ENCODE measurements at places on chromosomes 6 and 20. TPM values are rescaled to one million over a fixed set of nuclear protein-coding genes. Genes with fewer than 3 reads are reported as not detected.

Gene ERVFRD-1
- not detected for total RNA-seq

- DNase-seq = no peak
Observed at GRCh38 chr6:31140643-31141042, 1.8 kb upstream of the PSORS1C2 start.

Gene GRM4
- total RNA-seq = 0.38 TPM

Gene THBD
- total RNA-seq = 0.19 TPM

DNA sequence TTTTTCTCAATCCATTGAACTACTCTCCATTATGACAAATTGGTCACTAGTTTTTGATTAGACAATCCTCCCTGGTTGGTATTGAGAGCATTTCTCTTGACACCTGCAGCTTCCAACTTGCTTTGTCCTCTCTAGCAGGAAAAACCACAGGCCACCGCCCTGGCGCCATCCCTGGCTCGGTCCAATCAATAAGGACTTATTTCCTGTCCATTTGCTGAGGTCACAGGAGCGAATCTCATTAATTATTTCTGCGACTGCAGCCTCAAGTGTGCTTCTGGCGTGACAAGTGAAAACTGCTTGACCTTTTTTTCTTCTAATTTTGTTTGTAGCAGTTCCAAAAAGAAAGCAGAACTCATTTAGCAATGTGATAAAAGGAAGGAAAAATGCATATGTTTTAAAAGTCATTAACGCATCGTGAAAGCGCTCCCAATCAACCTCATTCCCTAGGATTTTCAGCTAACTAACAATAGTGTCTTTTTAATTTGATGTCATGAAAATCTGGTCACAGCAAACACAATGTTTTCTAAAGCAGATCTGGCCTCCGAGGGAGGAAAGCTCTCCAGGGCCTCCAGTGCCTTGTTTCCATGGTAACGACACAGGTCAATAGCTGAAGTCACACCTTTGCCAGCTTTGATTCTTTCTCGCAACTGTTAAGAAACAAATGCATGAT is 39.0 kb upstream of the BEND3 start:
- peak; percentile 27 for DNase-seq

Gene CAP2
- total RNA-seq = 15.5 TPM

Gene KDM1B
- 19.5 TPM for total RNA-seq

DNA sequence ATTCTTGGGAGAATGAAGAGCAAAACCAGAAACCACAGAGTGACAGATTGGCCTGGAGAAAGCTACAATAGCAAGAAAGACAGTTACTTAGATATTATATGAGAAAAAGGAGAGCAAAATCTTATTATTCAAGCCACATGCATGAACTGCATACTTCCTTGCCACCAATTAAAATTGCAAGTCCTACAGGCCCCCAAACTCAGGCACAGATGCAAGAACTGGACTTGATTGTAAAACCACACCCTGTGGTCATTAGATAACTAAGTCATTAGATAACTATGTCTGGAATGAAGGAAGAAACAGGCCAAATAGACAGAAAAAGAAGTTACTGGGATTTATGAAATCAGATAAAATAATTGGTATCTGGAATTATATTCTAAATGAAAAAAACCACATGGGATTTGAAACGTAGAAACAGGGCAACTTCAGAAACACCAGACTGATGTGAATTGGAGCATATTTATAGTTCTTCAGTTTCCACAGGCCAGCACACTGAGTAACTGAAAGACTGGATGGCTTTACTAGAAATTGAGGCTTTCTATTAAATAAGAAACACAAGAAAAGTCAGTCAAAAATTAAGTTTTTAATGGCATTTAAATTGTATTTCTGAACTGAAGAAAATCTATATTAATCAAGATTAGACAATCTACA is 49.4 kb upstream of the CARMIL1 start:
- DNase-seq = no peak

Gene ZSCAN12
- 17.5 TPM for total RNA-seq

GRCh38 chr6:125273965-125274364 is 27.8 kb downstream of the HDDC2 start:
- no peak for DNase-seq

GRCh38 chr6:131910956-131911355 is 40.2 kb downstream of the CCN2 start:
- DNase-seq = no peak

DNA sequence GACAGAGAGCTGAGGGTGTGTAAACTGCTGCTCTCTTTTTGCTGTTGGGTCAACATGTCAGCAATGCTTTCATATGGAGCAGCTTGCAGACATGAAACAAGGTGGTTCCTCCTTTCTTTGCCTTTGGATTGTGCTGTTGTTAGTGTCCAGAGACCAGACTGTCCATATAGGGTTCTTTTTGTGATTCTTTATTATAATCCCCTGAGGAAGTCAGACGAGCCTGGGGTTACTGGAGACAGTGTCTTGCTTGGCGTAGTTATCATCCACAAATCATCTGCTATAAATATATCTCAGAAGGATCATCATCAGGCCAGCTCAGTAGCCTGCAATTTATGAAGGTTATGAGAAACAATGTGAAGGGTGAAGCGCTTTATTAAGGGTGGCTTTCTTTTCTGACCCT is 2.3 kb upstream of the ADGRB3 start:
- DNase-seq = no peak

DNA sequence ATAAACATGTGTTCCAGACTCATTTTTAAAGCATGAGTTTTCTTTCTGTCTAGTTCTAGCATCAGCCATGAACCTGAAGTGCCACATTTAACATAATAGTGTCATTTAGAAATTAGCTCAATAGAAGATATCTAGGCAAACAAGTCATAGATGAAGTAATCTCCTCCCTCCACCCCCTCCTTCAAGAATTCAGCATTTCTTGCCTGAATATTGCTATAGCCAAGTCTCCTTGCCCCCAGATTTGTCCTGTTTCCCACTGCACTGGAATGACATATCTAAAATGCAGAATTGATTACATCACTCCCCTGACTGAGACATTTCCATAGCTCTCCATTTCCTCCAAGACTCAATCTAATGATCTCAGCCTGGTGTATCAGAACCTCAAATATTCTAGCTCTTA is 134.9 kb upstream of the BACH2 start:
- no peak for DNase-seq

- no peak for DNase-seq
Observed at GRCh38 chr6:148720406-148720805, 26.4 kb upstream of the UST start.

DNA sequence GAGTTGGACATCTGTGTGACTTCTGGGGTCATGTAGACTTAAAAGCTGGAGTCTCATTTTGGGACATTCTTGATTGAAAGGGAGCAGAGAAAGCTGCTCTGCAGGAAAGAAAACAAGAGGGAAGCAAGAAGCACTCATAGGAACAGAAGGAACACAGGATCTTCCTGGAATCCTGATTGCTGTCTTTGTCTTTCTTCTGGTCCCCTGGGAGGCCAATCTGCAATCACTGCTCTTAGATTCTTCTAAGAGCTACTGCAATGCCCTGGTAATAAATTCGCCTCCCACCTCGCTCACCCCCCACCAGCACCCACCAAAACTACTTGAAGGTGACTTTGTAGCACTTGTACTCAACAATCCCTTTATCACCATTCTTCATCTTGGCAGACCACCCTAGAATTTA is 51.8 kb downstream of the SLC35B3 start:
- DNase-seq = no peak
